ENCODE measurements at places on chromosomes 12 and 14.

GRCh38 chr12:67531051-67531450 is 117.5 kb upstream of the DYRK2 start:
- no peaks in the 10 kb centered on the region for H3K4me1 ChIP-seq
- H3K36me3 ChIP-seq = no peaks in the 10 kb centered on the region
- H3K27ac ChIP-seq = no peak overlapping the region
- no peak for DNase-seq

DNA sequence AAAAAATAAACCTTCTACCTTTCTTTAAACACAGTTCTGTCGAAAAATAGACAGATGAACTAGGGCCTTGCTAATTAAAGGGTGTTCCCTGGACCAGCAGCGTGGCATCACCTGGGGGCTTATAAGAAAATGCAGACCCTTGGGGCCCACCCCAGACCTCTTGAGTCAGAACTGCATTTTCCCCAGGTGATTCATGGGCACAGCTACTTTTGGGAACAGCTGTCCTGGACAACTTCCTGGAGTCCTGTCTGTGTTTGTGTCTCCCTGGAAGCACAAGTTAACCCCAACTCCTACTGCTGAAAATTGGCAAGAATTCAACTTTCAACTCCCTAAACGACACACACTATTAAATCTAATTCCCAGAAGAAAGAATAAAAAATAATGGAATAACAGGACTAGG is 17.8 kb downstream of the FBLN5 start:
- H3K27me3 ChIP-seq = no peaks in the 10 kb centered on the region
- no peaks in the 10 kb centered on the region for H3K4me1 ChIP-seq
- no peaks in the 10 kb centered on the region for H3K36me3 ChIP-seq
- H3K4me3 ChIP-seq = no peak overlapping the region
- no peak for DNase-seq

DNA sequence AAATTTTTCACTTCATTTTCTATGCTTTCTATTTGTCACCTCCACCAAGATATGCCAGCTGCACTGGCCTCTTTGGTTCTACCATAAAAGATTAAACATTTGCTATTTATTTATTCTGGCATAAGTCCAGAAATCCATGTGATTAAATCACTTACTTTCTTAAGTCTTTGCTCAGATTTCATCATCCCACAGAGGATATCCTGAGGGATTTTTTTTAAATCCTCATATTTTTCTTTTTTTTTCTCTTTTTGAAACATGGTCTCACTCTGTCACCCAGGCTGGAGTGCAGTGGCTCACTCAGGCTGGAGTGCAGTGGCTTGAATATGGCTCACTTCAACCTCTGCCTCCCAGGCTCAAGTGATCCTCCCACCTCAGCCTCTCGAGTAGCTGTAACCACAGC is 645.4 kb upstream of the ATXN7L3B start:
- H3K27ac ChIP-seq = no peak overlapping the region
- no peaks in the 10 kb centered on the region for H3K27me3 ChIP-seq
- H3K36me3 ChIP-seq = no peaks in the 10 kb centered on the region
- DNase-seq = no peak
- H3K4me1 ChIP-seq = no peaks in the 10 kb centered on the region

DNA sequence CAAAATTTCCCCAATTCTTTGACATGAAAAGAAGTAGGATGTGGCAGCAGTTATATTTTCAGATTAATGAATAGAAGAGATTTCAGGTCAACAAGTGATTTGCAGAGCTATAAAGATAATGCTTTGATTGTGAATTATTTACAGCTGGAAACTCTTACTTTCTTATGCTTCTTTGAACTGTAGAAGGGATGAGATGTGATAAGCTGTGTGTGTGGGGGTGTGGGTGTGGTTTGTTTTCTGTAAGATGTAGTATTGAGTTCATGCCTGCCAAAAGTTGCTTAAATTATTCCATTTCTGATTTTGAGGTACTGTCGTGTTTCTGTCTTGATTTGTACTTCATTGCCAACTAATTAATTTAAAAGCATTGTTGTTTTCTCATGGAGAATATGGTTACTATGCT is 22.7 kb downstream of the AEBP2 start:
- H3K36me3 ChIP-seq = peaks cover 35% of the 10 kb centered on the region
- no peak overlapping the region for H3K4me3 ChIP-seq
- H3K27ac ChIP-seq = peak overlapping the region; percentile 70

DNA sequence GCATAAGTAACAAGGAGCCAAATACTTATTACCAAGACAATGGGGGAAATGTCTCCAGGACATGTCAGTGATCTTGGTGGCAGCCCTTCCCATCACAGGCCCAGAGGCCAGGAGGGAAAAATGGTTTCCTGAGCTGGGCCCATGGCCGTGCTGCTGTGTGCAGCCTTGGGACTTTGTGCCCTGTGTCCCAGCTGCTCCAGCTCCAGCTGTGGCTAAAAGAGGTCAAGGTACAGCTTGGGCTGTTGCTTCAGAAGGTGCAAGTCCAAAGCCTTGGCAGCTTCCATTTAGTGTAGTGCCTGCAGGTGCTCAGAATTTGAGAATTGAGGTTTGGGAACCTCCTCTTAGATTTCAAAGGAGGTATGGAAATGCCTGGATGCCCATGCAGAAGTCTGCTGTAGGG is 212.3 kb upstream of the DCN start:
- DNase-seq = no peak
- H3K4me1 ChIP-seq = no peaks in the 10 kb centered on the region
- H3K27me3 ChIP-seq = no peaks in the 10 kb centered on the region
- H3K4me3 ChIP-seq = no peak overlapping the region
- H3K27ac ChIP-seq = no peak overlapping the region
- no peaks in the 10 kb centered on the region for H3K36me3 ChIP-seq
